ENCODE measurements at places on chromosomes 13 and 19.

- DNase-seq = no peak
Observed at GRCh38 chr13:59261928-59262488, 901.7 kb downstream of the DIAPH3 start.

- DNase-seq = no peak
Observed at GRCh38 chr19:5342573-5343201, 2.1 kb upstream of the PTPRS start.

DNA sequence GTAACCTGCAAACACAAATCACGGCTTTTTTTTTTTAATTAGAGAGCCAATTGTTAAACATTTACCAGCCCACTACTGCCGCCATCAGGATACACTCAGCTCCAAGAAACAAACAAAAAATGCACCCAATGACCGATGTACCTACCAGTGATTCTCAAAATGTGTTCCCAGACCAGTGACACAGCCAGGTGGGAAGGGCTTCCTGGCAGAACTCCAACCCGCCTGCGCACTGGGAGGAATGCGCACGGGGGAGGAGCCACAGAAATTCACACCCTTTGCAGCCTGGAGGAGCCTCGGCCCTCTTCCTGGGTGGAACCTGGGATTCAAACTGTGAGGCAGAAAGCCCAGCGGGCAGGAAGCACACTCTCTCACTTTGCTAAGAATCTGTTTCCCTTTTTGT is 255.9 kb downstream of the TBC1D4 start:
- DNase-seq = no peak

- no peak for DNase-seq
Observed at GRCh38 chr13:50645092-50645491, 198.4 kb downstream of the DLEU7 start.

DNA sequence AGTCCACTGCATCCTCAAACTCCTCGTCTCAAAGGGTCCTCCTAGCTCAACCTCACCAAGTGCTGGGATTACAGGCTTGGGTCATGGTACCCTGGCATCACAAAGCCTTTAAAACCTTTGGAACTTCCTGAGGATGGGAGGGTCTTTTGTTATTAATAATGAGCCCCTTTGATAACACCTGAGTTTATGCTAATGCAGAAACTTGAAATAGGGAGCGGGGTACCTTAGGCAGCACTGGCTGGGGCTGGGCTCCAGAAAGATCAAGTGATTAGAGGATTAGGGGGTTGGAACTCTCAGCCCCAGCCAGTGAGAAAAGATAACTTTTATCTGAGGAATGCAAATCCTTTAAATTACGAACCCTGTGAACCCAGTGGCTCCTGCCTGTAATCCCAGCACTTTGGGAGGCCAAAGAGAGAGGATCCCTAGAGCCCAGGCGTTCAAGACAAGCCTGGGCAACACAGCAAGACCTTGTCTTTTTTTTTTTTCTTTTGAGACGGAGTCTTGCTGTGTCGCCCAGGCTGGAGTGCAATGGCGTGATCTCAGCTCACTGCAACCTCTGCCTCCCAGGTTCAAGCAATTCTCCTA is 9.3 kb upstream of the PSPC1 start:
- no peak for DNase-seq

GRCh38 chr13:74145249-74145975 is 11.2 kb upstream of the KLF12 start:
- no peak for DNase-seq

DNA sequence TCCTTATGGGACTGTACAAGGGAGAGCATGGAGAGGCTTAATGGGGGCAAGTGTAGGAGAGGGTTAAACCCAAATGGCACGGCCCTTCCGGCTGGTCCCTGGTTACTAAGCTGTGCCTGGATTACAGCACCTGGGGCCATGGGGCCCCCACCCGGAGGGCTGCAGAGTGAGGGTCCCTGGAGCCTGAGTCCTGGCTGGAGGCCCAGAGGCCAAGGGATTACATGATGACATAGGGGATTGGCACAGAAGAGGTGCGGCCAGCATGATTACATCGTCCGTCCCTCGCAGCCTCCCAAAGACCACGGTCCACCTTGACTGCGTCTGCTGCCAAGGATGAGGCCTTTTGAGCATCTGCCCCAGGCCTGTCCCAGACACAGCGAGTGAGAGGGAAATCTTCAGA is 149.4 kb downstream of the URI1 start:
- no peak for DNase-seq

DNA sequence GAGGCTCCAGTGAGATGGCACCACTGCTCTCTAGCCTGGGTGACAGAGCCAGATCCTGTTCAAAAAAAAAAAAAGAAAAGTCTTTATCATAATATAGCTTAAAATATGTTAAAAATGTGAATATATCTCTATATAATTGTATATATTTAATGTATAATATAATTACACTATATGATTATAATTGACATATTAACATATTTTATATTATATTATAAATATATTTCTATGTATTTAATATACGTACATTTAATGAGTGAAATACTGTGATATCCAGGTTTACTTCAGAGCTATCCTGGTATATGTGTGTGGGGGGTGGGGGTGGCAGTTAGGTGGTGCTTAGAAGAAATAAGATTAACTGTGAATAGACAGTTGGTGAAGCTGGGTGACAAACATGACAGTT is 35.6 kb upstream of the SPRY2 start:
- DNase-seq = no peak

DNA sequence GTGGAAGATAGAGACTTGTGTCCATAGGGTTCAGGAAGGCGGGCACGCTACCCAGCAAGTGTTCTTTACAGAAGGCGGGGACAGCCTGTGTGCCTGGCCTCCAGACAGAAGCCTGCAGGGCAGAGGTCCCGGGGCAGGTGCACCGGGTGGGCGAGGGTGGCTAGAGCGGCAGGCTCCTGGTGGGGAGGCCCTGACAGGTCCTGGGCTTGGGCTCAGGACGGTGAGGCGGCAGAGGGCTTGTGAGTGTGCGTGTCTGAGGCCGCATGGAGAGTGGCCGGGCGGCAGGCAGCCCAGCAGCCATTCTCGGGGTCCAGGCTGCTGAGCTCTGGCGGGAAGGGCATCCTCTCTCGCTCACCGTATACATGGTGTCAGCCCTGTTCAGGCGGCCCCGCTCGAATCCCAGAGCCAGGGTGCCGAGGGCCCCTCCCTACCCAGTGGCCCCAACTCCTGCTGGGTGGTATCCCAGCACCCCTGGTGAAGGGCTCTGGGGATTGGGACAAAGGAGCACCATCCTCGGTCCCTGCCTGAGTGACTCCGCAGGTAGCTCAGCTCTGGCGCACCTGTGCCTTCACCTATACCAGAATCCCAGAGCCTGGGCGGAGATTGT is 3.0 kb upstream of the AMH start:
- no peak for DNase-seq

DNA sequence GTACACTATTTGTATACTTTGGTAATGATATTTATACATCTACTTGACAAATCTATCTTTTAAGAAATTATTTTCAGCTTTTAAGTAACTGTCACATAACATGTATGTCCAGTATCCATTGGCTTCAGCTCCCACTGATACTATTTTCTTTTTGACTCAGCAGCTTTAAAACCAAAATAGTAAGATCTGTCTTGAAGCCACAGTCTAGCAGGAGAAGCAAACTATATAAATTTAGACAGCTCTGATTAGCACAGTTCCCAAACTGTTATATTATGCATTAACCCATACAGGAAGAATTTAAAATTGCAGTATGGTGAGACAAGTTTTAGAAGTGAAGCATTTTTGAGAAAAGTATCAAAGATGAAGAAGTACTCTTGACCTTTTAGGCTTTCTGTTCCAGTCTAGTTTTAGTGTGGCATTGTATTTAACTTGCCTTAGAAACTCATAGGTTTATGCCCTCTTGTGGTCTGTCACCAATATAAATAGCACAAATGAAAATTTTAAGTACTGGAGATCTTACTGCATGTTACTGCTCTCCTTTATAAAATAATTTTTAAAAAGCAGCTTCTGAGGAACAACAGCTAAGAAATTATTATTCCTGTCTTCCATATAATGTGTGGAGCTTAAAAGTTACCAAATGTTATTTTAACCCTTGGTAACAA is 24.7 kb downstream of the URI1 start:
- no peak for DNase-seq

- DNase-seq = no peak
Observed at GRCh38 chr19:48244281-48244680, 11.4 kb downstream of the CARD8 start.

GRCh38 chr13:102945324-102945815 is 99.5 kb downstream of the ERCC5 start:
- DNase-seq = no peak

GRCh38 chr13:84249463-84249862 is 367.2 kb upstream of the SLITRK1 start:
- DNase-seq = no peak

DNA sequence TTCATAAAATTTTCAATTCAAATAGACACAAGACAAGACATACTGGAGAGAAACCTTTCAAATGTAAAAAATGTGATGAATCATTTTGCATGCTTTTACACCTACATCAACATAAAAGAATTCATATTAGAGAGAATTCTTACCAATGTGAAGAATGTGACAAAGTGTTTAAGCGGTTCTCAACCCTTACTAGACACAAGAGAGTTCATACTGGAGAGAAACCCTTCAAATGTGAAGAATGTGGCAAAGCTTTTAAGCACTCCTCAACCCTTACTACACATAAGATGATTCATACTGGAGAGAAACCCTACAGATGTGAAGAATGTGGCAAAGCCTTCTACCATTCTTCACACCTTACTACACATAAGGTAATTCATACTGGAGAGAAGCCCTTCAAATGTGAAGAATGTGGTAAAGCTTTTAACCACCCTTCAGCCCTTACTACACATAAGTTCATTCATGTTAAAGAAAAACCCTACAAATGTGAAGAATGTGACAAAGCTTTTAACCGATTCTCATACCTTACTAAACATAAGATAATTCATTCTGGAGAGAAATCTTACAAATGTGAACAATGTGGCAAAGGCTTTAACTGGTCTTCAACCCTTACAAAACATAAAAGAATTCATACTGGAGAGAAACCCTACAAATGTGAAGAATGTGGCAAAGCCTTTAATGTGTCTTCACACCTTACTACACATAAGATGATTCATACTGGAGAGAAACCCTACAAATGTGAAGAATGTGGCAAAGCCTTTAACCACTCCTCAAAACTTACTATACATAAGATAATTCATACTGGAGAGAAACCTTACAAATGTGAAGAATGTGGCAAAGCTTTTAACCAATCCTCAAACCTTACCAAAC is 24.6 kb upstream of the ZNF431 start:
- no peak for DNase-seq

DNA sequence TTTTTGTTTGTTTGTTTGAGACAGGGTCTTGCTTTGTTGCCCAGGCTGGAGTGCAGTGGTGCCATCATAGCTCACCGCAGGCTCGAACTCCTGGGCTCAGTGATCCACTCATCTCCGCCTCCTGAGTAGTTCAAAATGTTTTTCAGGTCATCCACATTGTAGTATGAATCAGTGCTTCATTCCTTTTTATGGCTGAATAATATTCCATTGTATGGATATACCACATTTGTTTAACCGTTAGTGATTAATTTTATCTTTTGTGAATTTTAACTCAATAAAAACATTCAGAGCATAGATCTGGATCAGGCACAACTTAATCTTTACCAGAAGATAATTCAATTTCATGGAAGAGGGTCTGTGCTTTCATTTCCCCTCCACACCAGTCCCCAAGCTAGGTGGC is 47.7 kb downstream of the VAV1 start:
- no peak for DNase-seq
